ENCODE measurements at places on chromosomes 7 and 10.
A peak's percentile ranks its signal among the peaks of the same experiment; 100 is the strongest.

- DNase-seq, result no peak
Observed at GRCh38 chr7:55127135-55127551, 108.3 kb downstream of the EGFR start.

DNA sequence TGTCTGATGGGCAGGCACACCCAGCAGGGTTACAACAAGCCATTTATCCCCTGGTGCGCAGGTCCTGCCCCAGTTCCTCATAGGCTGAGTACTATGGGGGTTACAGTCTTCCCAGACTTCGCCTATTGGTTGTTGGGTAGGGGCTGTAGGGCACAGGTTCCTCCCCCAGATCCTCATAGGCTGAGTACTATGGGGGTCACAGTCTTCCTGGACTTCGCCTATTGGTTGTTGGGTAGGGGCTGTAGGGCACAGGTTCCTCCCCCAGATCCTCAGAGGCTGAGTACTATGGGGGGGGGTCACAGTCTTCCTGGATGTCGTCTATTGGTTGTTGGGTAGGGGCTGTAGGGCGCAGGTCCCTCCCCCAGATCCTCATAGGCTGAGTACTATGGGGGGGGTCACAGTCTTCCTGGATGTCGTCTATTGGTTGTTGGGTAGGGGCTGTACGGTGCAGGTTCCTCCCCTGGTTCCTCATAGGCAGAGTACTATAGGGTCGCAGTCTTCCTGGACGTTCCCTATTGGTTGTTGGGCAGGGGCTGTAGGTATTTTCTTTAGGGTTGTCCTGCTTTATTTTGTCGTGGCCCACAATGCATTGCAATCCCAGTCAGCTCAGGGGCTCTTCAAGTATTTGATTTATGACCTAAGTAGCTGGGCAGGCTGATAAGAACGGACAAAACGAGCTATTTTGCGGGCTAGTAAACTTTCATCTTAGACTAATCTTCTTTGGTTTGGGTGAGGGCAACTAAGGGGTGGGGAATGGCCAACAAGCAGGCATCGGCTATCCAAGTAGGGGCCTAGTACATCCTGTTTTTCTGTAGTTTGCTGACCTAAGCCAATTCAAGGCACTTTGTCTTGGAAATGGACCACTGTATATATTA lies 3.4 kb downstream of the LRRC27 start:
- peak; percentile 38 for DNase-seq

DNA sequence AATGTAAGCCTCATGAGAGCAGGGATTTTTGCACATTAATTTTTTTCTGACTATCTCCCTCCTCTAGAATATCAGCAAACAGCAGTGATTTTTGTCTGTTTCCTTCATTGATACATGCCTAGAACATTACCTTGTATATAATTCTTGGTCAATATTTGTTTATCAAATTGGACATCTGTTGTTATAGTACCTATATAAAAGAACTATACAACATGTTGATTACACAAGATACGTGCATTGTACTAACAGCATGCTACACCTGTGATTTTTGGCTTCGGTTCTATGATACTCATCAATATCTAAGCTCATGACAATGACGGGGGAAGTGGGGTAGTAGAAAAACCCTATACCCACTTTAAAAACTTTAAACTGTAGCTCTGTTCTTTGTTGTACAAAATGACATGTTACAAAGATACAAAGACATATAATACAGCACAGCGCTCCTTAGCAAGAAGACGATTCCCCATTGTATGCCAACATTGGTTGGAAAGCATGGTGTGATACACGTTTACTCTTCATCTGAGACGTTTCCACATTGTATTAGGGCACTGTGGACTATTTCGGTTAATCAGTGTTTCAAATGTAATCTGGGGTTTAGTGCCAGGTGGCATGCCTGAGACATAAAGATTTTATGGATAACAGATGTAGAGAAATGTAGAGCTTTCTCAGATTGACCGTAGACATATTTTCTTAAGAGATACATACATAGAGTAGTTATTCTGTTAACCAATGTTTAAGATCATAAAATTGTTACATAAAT lies 70.5 kb upstream of the FOXP2 start:
- no peak for DNase-seq

DNA sequence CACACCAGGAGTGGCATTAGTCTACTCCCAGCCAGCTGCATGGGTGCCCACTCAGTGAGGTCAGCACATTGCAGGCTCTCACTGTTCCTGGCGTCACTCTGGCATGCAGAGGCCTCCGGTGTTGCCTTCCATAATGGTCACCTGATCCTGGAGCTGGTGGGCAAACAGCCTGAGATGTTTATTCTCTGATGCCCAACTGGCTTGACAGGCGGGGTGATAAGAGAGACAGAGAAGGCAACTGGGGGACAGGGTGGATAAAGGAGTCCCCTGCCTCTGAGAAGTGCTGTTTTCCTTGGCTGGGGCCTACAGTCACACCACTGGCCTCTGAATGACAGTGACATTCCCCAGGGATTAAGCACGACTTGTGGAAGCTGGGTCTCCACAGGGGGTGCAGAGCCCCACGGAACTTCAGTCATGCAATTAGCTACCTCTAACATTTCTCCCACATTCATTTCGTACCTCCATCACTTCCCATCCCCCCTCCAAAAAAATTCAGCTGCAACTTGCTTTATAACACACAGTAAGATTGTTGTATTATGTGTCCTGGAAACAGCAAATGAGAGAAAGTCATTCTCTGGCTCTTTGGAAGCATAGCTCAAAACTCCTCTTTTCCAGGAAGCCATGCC lies 7.1 kb upstream of the RBM20 start:
- peak; percentile 16 for DNase-seq
